Activated CD4-positive, alpha-beta T cell treated with anti-CD3 and anti-CD28 coated beads, Interleukin-10, Interleukin-2, amounts not matched to agents 100 ng/mL and 50 ng/mL, durations not matched to agents 16 hours and 8 hours (primary cell): ENCODE measurements at places on chromosomes 16 and 17.
A peak's percentile ranks its signal among the peaks of the same experiment; 100 is the strongest.

DNA sequence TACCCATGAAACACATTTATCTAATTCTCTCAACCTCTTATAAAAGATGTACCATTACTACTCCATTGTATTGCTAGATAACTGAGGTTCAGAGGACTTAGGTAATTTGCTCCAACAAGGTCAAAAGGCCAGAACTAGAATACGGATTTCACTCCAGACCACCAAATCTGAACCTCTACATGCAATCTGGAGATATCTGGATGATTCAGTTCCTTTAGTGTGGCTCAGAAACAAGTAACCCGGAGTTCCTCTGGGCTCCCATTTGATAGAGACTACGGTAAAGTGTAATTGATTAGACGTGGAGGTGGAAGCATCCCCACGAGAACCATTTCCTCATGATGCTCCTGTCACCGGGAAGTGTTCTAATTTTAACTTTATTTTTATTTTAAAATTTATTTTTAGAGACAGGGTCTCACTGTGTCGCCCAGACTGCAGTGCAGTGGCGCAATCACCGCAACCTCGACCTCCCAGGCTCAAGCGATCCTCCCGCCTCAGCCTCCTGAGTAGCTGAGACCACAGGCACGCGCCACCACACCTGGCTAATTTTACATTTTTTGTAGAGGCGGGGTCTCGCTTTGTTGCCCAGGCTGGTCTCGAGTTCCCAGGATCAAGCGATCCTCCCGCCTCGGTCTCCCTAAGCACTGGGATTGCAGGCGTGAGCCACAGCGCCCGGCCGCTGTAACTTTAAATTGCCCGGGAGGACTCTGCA is 608 bp upstream of the COX10 start:
- no peak for DNase-seq

- DNase-seq: no peak
These were observed 258.6 kb downstream of the SNX29 start for GRCh38 chr16:12235110-12235509.

GRCh38 chr16:19716183-19716582 is 1.8 kb downstream of the KNOP1 start:
- DNase-seq: no peak

GRCh38 chr17:32461853-32462617 is 17.7 kb downstream of the PSMD11 start:
- peak; percentile 71 for DNase-seq

GRCh38 chr16:82639666-82640336 is 13.0 kb downstream of the CDH13 start:
- peak; percentile 61 for DNase-seq

- DNase-seq: no peak
These were observed 22.5 kb upstream of the ABCA6 start for GRCh38 chr17:69164206-69164605.
